ENCODE measurements at places on chromosomes 6 and 20.
A peak's percentile ranks its signal among the peaks of the same experiment; 100 is the strongest.

DNA sequence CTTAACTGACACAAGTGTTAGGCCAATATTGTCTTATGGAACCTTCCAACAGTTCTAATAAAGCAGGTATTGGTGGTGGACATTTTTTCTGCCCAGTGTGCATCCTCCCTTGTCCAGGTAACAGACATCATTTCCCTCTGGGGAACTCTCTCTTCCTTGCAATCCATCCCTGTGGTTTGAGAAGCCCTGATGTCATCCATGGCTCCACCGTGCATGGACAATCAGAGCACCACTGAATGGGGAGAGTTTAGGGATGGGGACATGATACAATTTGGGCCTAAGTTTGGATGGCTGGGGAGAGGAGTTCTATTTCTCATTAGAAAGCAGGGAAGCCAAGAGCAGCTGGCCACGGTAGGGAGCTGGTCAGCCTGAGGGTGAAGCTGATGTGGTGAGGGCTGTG, 60.2 kb upstream of the ZFP64 start:
- no peak for DNase-seq

GRCh38 chr6:16523606-16524379, 237.5 kb downstream of the ATXN1 start:
- no peak for DNase-seq

- no peak for DNase-seq
Observed at GRCh38 chr6:1770968-1771723, 161.4 kb downstream of the FOXC1 start.

GRCh38 chr20:59314997-59315396, 14.6 kb downstream of the EDN3 start:
- no peak for DNase-seq

DNA sequence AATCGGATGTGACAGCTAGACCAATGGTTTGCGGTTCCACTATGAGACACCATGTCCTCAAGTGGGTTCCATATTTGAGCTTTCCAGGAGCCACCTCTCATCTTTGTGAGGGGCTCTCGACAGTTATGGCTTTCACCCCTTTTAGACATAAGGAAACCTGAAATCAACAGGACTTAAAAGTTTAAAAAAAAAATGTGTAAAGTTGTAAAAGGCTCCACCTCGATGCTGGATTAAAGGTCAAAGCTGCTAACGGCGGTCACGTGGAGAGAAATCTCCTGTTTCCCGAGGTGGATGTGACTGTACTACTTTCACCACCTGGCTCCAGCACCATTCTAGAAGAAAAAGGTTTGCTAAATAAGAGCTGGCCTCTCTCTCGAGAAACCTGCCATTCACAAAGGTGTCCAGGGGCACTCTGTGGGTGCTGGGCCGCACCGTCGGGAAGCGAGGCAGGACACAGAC, 542 bp downstream of the ATP5F1E start:
- DNase-seq: no peak

GRCh38 chr6:125041740-125042459, 79.7 kb downstream of the RNF217 start:
- DNase-seq: no peak

DNA sequence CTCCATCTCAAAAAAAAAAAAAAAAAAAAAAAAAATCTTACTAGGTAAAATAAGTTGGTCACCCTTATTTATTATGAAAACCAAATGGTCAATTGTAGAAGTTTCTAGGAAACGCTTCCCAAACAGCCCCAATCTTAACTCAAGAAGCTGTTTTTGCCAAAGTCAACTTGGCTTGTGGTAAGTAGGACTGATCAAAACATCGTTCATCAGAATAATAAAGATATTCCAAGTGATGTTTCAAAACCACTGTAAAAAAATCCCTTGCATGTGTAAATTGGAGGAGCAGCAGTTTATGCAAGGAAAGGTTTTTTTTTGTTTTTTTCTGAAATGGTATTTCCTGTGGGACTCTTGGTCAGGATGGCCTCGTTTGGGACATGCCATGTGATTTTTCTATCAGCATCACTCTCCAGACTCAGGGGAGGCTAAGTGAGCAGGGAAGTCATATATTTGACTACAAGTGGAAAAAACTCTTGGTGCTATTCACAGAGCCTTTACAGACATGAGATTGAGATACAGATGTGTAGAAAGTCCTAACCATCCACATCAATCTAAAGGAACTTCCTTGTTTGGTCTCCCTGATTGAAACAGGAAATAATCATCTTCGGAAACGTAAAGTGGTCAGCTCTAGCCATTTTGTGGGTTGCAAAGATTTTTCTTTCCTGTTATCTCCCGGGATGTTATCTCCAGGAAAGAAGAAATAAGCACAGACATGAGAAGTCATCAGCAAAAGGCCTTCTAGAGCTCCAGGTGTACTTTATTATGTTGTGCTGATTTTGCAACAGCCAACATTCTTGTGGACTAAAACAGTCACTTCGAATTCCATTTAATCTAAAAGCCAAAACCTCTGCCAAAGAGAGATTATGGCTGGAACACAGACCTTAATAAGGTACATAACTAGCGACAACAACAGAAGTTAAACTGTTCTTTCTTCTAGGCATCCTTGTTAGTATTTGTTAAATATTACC, 177.8 kb downstream of the EDN1 start:
- DNase-seq: no peak

DNA sequence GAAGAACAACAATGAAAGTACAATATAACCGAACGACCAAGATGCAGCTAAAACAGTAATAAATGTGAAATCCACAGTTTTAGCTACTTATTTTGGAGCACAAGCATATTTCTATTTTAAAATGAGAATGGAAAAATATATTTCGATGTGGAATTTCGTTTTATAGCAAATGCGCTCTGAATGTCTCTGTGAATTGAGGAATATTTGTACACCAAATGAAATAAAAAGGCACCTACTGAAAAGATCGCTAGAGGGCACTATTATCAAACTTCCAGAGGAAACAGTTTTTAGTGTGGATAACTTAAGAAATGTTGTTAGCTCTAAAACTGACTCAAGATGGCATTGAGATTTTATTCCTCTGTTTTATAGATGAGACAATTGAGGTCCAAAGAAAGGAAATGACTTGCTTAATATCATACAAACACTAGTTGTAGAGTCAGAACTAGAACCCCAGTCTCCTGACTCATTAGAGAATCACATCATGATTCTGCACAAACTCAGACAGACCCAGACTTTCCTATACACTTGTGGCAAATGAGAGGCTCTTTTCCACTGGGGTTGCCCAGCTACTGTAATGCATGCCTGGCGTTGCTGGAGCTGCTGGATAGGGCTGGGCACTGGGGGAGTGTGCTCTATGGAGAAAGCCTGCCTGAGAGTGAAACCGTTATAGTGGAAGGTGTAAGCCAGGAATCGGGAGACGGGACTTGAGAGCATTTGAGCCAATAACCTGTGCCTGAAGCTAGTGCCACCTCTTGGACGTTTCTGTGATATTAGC, 51.9 kb downstream of the GCLC start:
- peak; percentile 30 for DNase-seq

GRCh38 chr20:61285152-61285645, 33.1 kb downstream of the CDH4 start:
- no peak for DNase-seq

GRCh38 chr6:169844946-169845345, 93.5 kb downstream of the ERMARD start:
- DNase-seq: no peak

DNA sequence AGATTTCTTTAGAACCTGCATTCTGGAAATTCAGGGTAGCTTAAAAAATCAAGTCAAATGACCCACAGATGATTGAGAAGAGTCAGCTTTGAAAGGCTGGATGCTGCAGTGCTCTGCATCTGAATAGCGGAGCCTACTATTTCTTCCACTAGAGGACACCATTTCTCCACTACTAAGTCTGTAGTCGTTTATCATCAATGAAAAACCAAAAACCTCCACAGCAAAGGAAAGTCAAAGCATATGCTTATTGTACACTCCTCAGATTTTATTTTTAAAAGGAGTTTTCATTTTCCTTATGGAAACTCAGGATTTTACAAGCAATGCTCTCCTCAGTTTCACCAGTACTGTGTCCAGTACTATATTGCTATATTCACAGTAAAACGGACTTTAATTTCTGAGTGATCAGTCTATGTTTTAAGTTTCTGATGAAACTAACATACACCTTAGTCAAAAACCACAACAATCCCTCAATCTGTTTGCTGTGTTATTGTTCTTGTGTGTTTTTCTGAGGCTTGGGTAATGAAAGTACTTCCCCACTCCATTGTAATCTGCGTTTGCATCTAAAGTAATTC, 50.5 kb upstream of the ENPP5 start:
- peak; percentile 15 for DNase-seq

- DNase-seq: no peak
Observed at GRCh38 chr6:108983151-108983550, 111.5 kb downstream of the SESN1 start.

GRCh38 chr20:43448748-43449535, 8.8 kb upstream of the SRSF6 start:
- DNase-seq: no peak

DNA sequence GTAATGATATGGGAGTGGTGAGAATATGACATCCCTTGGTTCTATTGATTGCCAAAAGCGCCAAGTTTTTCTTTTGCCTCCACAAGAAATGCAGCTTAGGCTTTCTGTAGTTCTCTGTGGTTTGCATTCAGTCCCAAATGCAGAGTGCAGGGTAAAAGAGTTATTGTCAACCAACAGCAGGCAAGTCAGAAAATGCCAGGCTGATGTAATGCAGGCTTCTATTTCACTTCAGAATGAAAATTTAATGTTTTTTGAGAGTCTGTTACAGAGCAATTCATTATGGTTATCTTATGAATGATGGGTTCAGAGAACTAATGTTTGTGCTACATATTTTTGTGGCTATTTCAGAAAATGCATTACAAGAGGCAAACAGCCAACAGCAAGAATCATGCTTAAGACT, 293.5 kb downstream of the CENPW start:
- DNase-seq: no peak

- DNase-seq: no peak
Observed at GRCh38 chr20:59177266-59178250, 13.9 kb downstream of the ZNF831 start.

DNA sequence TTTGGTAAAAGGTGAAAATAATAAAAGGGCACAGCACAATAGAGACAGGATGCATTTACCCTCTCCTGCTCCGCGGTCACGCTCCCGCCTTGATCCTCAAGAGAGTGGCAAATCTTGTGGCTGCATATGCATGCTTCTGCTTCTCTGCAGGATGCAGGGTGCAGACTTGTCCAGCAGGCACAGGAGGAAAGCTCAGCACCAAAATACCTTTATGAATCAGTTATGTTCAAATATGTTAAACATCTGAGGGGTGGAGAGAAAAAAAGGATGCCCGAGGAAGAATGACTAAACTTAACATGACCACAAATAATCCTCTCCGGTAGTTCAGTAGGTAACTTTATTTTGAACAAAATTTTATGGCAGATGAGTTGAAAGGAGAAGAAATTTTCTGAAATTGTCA, 366.1 kb upstream of the SOX4 start:
- DNase-seq: no peak

DNA sequence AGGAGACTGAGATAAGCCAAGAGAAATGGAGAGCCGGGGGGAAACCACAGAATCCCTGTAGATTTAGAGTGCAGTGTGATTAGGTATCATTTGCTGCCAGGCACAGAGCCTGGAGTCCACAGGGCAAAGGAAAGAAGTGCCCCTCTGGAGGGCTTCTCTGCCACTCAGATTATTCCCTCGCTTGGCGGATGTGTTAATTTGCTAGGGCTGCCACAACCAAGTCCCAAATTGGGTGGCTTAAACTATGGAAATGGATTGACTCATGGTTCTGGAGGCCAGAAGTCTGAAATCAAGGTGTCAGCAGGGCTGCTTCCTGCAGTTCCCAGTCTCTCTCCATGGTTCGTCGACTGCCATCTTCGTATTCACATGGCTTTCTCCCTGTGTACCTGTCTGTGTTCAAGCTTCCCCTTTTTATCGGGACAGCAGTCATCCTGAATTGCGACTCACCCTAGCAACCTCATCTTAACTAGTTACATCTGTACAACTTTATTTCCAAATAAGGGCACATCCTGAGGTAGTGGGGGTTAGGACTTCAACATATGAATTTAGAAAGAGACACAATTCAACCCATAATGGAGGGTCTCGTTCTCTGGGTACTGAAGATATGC, 122.2 kb downstream of the ANKRD60 start:
- DNase-seq: no peak

DNA sequence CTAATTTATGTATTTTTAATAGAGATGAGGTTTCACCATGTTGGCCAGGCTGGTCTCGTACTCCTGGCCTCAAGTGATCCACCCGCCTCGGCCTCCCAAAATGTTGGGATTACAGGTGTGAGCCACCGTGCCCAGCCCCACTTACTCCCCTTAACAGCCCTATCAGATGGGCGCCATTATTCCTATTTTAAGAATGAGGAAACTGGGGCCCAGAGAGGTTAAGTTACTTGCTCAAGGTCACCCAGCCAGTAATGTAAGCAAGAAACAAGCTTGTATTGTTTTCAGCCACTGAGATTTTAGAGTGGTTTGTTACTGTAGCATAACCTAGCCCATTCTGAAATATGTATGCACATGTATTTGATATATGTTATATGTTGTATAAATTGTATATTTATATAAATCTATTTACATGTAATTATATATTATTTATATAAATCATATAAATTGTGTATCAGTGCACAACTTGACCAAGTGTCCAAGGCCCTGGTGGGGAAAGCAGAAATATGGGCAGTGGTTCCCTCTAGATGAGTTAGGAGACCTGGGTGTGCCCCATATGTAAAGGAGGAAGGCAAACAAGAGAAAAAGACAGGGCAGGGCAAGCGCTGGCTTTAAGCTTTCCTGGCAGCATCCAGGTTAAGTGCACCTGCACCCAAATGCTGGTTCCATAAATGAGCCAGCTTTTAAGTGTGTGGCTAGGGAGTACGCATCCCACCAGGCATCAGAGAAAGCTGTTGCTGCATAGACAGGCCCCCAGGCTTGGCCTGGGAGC, 1.2 kb upstream of the GUCA1A start:
- DNase-seq: no peak

GRCh38 chr6:36120018-36120417, 10.3 kb upstream of the MAPK13 start:
- DNase-seq: no peak

GRCh38 chr6:5466281-5467136, 205.2 kb downstream of the FARS2 start:
- peak; percentile 62 for DNase-seq

GRCh38 chr6:156948807-156949206, 171.6 kb downstream of the ARID1B start:
- DNase-seq: peak; percentile 24
